ENCODE measurements at places on chromosomes 16 and 17.
A peak's percentile ranks its signal among the peaks of the same experiment; 100 is the strongest.

DNA sequence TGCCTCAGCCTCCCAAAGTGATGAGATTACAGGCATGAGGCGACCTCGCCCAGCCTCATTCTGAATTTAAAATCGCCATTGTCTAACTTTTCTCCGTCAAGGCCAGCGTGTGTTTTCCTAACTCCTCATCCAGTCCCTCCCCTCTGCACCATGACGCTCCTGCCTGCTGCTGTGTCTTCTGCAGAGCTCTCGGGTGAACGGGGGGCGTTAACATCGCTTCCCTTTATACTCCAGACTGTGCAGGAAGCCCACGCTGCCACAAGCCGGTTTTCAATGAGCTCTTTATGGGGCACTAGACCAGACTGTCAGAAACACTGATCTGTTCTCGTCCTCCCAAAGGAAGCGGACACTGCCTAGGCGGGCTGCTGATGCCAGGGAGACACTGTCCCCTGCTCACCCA is 13.2 kb downstream of the AANAT start:
- no peak for DNase-seq

DNA sequence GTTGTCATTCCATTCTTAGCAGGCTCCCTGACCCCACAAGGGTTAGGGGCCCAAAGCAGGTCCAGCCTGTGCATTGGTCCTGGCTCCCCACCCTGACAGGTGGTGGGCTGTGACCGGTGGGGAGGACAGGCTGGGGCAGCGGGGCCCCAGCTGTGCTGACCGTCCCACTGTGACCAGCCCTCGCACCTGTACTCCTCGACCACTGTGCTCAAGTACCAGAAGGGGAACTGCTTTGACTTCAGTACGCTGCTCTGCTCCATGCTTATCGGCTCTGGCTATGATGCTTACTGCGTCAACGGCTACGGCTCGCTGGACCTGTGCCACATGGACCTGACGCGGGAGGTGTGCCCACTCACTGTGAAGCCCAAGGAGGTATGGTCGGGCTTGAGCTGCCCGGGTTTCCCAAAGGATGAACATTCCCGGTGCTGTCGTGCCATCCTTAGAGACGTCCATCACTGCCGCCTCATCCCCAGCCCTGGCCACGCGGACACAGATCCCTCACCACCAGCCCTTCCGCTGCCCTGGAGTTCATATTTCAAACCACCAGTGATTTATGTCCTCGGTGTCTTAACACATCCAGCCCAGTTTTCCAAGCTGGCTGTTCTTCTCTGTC is 7.3 kb downstream of the DRC7 start:
- no peak for DNase-seq

- DNase-seq = peak; percentile 99
Observed at GRCh38 chr16:4350787-4351659, at the start of gene PAM16. TSS of gene PAM16 (minus strand) at chr16:4351321. CDS start at chr16:4351234, 87 bp downstream.

GRCh38 chr16:87855852-87856715 is 13.2 kb downstream of the SLC7A5 start:
- no peak for DNase-seq

DNA sequence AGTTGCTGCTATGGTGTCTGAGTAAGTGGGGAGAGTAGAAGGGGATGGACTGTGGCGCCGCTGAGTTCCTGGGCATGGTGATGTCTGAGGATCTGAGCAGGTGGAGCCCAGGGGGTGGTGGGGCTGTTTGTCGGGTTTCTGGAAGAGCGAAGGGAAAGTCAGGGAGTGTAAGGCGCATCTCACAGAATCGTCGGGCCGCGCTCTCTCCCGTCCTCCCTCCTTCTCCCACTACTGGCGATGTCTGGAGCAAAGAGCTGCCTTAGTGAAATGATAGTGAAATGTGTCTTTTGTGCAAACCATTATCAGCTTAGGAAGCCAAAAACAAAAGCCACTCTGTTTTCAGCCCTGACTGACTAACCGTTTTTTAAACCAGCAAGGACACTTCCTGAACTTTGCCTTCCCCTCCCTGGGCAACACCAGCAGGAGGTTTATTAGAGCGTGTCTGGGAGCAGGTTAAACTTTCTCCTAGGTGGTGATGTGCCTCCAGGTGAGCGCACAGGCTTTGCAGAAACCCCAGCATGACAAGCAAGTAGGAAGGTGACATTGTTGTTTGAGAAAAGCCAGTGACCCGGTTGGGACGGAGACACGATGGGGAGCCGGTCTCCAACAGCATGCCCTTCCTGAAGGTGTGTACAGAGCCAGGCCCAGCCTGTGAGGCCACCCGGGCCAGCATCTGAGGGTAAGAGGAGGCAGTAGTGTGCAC is 49.1 kb downstream of the RAB11FIP3 start:
- DNase-seq = no peak

GRCh38 chr16:10929853-10930754 is 12.2 kb downstream of the DEXI start:
- no peak for DNase-seq

- DNase-seq = peak; percentile 97
Observed at GRCh38 chr16:67396159-67397035, 3.1 kb upstream of the TPPP3 start.

- DNase-seq = no peak
Observed at GRCh38 chr17:32514606-32515005, 27.8 kb downstream of the CDK5R1 start.

DNA sequence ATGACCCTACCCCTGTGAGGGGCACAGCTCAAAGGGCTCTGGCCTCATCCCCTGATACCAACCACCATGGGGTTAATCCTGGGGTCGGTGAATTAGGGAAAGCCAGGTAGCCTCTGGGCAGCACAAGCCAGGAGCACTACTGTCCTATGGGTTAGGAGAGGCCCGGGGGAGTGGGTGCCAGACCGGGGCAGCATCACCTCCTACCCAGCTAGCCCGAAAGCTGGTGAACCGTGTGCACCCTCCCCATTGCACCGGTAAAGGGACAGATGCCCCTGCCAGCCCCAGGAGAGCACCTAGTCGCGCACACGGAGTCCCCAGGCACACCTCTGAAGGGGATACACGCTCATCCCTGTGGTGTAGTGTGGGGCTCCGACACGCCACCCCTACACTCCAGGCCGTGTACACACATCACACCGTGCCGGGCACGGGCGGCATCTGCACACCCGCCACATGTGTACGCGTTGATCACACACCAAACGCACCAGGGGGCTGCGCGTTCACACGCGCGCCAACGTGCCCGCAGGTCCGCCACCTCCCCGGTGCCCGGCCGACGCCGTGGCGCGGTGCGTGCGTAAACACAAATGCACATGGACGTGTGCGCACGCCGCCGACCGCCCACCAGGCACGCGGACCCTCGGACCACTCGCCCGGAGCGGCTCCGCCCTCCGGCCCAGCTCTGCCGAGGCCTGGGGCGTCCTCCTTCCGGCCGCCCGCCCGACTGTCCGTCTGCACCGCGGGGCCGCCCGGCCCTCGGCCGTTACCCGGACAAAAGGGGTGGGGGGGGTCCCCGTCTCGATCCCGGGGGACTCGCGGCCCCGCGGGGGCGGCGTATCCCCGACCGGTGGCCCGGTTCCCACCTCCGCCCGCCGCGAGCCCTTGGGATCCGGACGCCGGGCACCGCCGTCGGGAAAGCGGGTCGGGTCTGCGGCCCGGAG is 785 bp downstream of the UBALD1 start:
- peak; percentile 58 for DNase-seq

Data from NCI-H82 (cell line).